Aorta (tissue), 5 donors: ENCODE measurements at places on chromosomes 2 and 18. TPM values are rescaled to one million over a fixed set of nuclear protein-coding genes. Genes with fewer than 3 reads are reported as not detected.

Gene CNGA3
- not detected for total RNA-seq

DNA sequence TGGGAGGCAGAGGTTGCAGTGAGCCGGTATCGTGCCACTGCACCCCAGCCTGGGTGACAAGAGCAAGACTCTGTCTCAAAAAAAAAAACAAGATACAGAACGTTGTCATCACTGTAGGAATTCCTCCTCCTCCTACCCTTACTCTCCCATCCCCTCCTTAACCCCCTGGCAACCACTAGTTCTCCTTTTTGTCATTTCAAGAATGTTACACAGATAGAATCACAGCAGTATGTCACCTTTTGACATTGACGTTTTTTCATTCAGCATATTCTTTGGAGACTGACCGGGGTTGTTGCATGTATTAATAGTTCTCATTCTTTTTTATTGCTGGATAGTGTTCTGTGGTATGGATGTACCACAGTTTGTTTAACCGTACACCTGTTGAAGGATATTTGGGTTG lies 32.4 kb downstream of the TTLL4 start:
- no peak for DNase-seq

- no peak for DNase-seq
Observed at GRCh38 chr18:59011786-59012185, 127.9 kb upstream of the SEC11C start.

- no peak for DNase-seq
Observed at GRCh38 chr2:231278868-231279267, 80.4 kb downstream of the ARMC9 start.

DNA sequence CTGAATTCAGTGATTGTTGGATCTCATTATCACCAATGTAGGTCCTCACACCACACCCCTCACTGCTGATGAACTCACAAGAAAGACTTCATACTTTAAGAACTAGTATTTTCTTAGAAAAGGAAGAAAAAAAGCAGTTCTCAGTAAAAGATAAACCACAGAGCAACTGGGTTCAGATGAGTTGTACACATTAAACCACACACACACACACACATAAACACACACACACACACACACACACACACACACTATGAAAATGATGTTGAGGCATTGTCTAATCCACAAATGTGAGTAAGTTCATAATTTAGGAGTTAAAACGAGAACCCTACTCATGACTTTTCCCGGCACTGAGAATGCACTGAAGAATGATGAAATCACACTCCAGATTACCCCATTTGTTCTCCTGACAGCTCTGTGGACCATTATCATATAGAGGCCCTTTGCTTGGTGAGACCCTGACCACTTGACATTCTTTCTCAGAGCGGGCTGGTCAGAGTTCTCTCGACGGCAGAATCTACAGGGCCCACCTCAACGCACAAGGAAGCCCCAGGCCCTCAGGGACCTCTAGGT lies 106.2 kb downstream of the BCL2 start:
- no peak for DNase-seq

DNA sequence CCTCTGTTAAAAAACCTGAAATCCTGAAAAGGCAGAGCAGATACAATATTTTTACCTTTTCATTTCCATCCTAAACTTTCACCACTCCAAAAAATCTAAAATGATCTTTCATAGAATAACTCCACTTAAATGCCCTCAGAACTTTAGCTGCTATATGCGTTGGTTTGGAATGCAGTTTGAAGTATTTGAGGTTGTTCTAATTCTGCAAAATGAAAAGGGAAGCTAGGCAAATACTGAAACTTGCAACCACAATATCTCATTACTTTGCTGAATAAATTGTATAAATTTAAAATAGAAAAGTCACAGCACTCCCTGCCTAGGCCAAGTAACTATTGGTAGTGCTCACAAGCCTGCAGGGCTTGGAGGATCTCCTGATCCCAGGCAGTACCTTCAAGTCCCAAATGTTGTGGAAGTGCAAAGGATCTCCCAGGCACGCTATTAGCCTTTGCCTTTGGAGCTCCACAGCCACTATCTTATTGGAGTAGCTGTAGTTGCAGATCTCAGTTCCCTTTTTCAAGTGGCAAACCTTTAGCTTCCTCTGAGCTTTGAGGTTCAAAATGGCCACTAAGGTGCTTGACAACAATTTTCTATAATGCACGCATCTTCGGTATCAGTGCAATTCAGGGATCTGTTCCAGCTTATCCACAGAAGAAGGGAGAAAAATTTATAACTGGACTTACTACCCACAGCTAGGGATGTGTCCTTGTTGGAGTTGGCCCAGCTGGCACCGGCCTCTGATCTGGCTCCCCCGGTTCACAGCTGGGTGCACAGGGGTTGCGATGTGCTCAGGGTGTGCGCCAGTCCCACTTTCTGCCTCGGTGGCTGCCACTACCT lies 43.4 kb upstream of the ANKRD62 start:
- no peak for DNase-seq

GRCh38 chr18:3836483-3837335 lies 386.7 kb downstream of the TGIF1 start:
- no peak for DNase-seq
